Spinal cord (tissue), 10 donors: ENCODE measurements at places on chromosomes 1 and 21.

DNA sequence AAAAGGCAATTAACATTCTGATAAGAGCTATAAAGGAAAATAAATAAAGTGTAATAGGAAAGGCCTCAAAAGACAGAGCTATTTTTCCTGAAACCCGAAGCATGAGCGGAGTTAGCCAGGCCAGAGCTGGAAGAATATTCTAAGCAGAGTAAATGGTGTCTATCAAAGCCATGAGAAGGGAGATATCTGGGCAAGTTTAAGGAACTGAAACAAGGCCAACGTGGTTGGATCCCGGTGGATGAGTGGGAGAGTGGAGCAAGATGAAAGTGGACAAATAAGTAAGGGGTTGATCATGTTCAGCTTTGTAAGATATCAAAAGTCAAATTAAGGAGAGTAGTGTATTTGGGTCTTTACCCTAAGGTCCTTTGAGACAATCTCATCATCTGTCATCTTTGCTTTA is 234.0 kb downstream of the TM2D1 start:
- DNase-seq = no peak

GRCh38 chr1:177181631-177182291 is 11.0 kb downstream of the BRINP2 start:
- no peak for DNase-seq

DNA sequence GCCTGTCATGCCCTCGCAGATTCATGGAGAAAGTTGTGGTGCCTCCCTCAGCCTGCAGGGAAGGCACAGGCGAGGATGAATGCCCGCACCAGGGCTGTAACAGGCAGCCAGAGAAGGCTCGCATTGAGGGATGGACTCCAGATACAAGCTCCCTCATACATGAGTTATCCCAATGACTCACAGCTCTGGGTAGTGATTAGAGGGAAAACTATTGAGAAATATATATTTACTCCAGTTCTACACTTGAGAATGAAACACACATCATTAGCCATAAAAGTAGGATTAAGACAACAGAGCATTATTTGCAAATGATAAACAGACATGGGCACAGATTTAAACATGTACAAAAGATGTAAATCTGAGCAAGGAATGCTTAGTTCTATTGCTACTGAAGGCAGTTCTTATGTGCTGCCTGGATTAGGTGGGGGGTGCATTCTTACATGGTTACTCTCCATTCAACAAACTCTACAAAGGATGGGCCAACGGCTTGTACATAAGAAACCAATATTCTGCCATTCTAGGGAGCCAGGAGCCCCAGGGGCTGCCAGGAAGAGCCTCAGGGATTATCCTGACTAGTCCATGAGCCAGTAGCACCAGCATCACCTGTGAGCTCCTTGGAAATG is 97.9 kb downstream of the CSMD2 start:
- no peak for DNase-seq

- DNase-seq = no peak
Measured at GRCh38 chr21:30251781-30252180, 31.0 kb downstream of the KRTAP24-1 start.

- no peak for DNase-seq
Measured at GRCh38 chr1:97163591-97164275, 442.1 kb downstream of the PTBP2 start.

DNA sequence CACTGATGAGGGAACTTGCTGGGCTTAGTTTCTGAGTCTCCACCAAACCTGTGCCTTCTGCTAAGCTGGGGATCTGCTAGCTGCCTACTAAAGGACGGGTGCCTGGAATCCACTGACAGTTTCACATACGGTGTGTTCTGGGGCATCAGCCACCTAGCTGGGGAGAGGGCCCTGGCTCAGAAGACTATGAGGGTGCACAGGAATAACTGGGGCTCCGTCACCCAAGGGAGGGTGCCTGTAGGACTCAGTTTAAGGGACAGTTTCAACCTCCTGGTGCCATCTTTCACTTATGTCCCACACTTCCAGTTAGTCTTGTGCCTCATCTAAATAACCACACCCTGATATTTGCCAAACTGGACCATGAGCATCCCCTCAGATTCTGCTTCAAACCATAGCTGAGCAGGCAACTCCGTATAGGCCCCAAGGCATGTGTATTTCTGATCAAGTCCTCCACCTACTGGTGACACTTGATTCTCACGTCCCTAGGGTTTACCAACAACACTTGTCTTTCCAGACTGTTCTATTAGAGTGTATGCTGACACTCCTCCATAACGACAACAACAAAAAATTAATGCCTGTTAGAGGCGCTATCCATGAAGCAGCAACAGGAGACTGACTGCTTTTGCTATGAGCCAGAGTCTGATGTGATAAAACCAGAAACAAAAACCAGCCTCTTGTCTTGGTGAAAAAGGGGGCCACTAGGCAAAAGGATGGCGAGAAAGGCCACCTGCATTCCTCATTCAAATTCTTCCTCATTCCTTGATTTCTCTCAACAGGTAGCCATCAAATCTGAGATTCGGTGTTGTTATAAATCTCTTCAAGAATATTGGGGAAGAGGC is 55.0 kb upstream of the PAXBP1 start:
- DNase-seq = no peak
